Stimulated activated CD4-positive, alpha-beta T cell treated with anti-CD3 and anti-CD28 coated beads, TNF-alpha, amount 100 ng/mL, for 4 hours (primary cell): ENCODE measurements at places on chromosomes 7 and 10.

GRCh38 chr10:95196046-95196445, 2.0 kb downstream of the ACSM6 start:
- no peak for DNase-seq

- no peak for DNase-seq
Measured at GRCh38 chr10:28969413-28969812, 292.1 kb downstream of the BAMBI start.

DNA sequence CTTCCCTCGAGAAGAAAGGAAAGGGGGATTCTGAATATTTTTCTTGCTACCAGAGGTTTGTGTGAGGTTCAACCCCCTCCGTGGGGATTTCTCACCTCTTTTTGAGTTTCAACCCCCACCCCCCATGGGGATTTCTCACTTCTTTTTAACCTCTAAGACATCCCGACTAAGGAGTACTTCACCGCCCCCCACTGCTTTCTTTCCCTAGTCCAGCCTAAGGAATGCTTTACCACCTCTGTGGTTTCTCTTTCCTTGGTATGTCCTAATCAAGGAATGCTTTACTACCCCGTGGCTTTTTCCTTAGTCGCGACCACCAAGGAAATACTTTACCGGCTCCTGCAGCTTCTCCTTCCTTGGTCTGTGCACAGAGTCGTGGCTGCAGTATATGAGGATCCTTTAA, 149.4 kb downstream of the LYZL1 start:
- DNase-seq = no peak

DNA sequence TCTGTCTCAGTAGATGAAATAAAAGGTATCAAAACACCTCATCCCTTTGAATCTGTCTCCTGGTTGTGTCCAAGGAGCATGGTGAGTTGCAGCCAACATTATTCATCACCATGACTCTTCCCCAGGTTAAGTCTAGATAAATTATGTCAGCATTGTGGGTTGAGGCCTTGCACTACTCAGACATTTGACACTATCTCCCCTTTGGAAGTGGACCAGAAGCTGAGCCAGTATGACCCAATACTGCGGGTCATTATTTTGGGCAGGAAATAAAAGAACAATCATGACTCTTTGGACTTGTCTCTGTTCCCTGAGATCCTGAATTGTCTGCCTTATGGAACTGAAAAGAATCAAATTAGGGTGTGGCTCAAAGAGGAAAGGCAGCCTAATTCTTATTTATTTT, 168.2 kb upstream of the FAM171A1 start:
- DNase-seq = no peak

- DNase-seq = no peak
Measured at GRCh38 chr7:20200361-20200760, 16.8 kb downstream of the MACC1 start.

DNA sequence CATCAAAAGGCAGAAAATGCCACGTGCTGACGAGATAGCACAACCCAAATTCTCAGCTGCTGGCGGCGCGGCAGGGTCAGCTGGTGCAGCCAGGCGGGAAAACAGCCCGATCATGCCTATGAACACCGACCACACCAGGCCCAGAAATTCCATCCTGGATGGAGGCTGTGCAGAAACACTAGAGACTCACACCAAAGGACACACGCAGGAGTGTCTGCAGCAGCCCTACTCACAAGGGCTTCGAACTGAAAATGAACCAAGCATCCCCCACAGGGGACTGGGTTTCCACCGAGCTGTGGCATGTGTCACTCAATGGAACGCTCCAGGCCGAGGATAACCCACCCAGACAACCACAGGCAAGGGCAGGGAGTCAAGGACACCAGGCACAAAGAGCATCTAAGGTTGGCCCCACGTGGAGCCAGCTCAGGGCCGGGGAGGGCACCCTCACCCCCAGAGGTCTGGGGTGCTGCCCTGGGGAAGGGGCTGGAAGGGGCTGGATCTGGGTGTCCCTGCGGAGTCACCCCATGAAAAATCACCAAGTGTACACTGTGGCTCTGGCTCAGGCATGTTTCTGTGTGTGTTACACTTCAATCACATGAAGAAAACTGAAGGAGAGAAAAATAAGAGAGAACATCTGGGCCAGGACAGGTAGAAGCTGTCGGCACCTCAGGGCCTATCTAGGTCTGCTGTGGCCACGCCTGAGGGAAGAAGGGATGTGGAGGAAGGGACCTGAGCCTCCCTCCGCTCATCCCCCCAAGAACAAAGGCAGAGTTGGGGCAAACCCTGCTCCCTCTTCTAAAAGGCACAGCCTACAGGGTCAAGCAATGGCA, 33.0 kb downstream of the RASGEF1A start:
- DNase-seq = no peak

- no peak for DNase-seq
Measured at GRCh38 chr10:19826712-19827111, 10.5 kb downstream of the PLXDC2 start.

- DNase-seq = no peak
Measured at GRCh38 chr7:51249187-51249945, 67.2 kb downstream of the COBL start.

GRCh38 chr7:73918926-73919693, 58.2 kb downstream of the TMEM270 start:
- no peak for DNase-seq

- DNase-seq = no peak
Measured at GRCh38 chr10:102781090-102781920, 37.6 kb downstream of the WBP1L start.

- DNase-seq = no peak
Measured at GRCh38 chr10:116654816-116655215, 34.1 kb downstream of the PNLIPRP2 start.

DNA sequence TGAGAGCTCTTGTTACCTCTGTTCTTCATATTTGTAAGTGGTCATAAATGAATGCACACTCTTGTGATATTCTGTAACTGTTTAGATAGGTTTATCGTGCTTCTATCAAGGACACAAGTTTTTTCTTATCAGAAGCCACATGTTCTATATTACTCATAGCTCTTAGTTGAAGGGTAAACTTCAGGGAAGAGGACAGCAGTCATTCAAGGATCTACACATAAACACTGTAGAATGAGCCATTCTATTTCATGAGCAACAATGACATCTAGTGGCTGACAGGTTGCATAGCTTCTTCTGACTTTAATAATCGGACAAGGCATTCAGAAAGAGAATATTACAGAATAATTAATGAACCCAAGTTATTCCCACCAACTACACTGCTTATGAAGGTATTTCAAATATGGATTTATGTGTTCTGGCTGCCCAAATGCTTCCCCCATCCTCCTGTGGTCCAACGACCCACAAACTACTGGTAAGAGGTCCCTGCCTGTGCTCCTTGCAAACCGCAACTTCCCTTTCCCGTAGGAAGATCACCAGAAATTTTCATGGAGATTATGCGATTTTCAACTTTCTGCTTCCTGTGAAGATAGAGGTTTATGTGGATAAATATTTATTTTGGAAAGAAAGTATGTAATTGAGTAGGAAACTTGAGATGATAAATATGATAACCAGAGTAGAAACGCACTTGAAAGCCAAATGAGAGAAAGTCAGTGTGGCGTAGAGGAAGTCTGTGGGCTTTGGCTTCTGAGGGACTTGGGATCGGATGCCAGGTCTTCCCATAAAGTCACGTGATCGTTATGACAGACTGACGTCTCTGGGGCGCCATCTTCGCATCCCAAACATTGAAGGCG, 16.8 kb upstream of the ABCB5 start:
- no peak for DNase-seq

GRCh38 chr7:130397051-130397757, 16.9 kb downstream of the CPA1 start:
- DNase-seq = no peak

DNA sequence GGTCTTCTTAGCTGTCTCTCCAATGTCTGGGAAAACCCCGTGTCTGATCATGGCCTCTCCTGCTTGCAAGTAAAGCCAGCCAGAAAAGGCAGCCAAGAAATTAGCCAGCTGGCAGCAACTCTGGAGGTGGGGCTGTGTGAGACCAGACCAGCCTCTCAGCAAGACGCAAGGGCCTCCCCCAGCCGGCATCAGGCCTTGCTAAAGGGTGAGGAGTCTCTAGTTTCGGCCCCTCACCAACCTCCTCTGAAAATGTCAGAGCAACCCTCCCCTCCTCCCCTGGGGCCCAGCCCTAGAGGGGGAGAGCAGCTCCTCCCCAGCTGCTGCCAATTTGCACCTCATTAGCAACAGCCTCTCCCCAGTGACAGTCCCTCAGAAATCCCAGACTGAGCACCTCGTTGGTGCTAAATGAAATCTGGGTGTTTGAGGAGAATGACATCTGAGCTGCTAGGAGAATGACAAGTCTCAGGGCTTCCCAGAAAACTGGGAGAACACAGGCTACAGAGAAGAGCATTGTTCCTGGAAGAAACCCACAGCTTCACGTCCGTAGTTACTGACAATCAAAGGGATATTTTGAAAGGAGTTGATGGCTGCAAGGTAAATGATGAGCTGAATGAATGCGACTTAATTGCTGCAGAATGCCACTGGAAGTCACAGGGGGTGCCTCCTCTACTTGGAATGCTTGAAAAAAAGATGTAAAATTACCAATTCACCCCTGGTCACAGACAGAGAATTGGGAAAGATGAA, 25.9 kb downstream of the DGKI start:
- DNase-seq = no peak

- no peak for DNase-seq
Measured at GRCh38 chr10:103111031-103111917, 81.8 kb downstream of the NT5C2 start.

DNA sequence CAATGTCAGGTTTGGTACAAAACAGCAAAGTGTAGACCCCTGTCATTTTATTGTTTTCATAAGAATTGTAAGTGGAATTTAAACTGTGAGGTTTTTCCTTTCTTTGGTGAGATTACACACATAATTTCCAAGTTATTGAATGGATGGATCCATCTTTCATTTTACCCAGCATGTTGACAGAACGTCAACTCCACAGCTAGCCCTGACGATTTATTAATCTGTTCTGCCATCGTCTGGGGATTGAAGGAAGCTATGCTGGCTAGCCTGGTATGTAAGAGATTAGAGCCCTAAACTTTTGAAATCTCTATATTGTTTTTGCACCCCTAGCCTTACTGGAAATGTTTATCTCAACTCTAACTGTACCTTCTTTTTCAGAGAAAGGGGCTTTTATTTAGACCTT, 8.6 kb downstream of the WNT16 start:
- no peak for DNase-seq
